Activated gamma-delta T cell treated with Interleukin-2 at 50 U/mL for 16 hours (primary cell): ENCODE measurements at places on chromosomes 7 and 10.

- DNase-seq: peak; percentile 34
These were observed 64.3 kb downstream of the RGS10 start for GRCh38 chr10:119478111-119478802.

- no peak for DNase-seq
These were observed 7.0 kb upstream of the CAMK2G start for GRCh38 chr10:73881221-73881919.

DNA sequence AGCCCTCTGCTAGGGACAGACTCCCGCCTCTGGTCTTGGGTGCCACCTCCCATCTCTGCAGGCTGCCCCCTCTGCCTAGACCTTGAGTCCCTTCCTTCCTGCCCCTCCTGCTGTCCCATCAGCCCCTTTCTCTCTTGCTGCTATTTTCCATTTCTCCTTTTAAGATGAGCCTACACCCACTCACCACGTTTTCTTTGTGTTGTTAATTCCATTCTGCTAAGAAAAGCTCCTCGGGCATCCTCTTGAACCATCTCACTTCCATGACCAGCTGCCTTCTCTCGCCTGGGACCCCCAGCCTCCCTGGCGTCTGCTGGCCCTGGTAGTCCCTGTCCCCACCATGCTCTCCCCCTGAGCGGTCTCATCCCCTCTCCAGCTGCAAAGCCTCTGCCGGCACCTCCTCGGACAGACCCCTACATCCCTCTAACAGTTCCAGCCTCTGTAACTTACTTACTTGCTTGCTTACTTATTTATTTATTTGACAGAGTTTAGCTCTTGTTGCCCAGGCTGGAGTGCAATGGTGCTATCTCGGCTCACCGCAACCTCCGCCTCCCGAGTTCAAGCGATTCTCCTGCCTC, 95.8 kb upstream of the SH2B2 start:
- no peak for DNase-seq

DNA sequence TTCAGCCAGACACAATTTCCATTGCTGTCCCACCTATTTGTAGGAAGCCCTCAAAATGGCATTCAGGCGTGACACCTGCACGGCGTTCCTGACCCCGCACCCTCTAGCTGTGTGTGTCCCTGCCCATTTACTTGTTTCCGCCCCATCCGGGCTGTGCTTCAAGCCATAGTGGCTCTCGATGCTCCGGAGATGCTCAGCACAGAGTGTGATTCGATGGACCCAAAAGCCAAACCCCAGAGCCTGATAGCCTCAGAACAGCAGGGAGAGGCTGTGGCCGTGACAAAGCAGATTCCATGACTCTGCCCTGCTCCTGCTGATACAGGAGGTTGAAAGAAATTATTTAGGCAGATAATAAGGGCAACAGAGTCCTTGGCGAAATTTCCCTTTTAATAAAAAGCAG, 13.4 kb downstream of the BUD31 start:
- DNase-seq: no peak

GRCh38 chr7:93175219-93175618, 27.0 kb upstream of the SAMD9L start:
- no peak for DNase-seq

GRCh38 chr10:6064119-6064518, 2.0 kb upstream of the IL2RA start:
- no peak for DNase-seq

DNA sequence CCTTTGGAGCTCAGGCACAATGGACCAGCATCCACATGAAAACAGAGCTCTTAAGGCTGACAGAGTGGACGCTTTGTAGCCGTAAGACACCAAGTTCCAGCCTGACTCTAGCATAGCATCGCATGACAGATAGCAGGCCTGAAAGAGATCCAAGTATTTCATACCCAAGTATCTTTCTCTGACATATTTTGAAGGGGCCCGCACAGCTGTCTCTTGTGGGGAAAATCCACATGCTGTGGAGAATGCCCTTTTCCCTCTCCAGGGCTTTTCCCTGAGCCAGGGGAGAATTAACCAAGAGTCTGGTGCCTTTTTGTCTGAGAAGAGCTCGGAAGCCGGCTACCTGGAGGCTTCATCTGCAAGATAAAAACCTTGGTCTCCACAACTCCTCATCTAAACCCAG, 51.0 kb downstream of the CFAP46 start:
- DNase-seq: no peak

GRCh38 chr7:94174956-94175355, 170.8 kb upstream of the BET1 start:
- DNase-seq: no peak

DNA sequence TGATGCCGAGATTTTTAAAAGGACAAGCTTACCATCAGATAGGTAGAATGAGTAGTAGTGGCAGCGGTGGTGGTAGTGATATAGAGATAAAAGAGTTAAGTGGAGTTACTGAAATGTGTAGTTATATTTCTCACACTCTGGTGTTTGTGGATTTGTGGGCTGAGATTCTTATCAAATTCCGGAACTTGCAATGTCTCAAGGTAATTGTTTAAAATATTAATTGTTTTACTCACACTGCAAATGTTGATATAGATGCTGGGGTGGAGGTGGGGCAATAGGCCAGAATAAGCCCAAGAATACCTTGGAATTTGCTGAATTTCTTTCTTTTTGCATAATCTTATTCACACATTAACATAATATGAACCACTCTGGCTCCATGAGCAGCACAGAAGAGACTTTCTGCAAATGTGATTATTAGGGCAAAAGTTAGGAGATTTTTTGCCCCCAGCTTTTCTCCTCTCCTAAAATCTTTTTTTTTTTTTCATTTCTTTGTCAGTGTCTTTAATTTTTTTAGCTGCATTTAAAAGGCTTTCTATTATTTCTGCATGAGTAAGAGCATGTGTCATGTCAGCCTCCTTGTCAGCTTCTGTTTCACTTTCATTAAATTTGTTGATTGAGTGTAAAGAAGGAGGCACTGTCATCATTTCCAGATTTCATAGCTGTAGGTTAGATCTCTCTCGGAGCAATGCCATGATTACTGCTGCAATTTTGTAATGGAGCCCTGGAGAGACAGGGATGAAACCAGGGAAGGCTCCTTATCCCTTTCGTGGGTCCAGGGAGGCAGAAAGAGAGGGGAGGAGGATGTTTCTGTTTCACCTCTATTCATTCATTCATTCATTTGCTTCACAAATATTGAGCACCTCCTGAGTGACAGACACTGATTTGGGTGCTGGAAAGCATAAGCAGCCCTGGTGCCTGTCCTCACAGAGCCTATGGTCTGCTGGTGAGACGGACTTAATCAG, 13.1 kb upstream of the SGMS1 start:
- DNase-seq: peak; percentile 22

DNA sequence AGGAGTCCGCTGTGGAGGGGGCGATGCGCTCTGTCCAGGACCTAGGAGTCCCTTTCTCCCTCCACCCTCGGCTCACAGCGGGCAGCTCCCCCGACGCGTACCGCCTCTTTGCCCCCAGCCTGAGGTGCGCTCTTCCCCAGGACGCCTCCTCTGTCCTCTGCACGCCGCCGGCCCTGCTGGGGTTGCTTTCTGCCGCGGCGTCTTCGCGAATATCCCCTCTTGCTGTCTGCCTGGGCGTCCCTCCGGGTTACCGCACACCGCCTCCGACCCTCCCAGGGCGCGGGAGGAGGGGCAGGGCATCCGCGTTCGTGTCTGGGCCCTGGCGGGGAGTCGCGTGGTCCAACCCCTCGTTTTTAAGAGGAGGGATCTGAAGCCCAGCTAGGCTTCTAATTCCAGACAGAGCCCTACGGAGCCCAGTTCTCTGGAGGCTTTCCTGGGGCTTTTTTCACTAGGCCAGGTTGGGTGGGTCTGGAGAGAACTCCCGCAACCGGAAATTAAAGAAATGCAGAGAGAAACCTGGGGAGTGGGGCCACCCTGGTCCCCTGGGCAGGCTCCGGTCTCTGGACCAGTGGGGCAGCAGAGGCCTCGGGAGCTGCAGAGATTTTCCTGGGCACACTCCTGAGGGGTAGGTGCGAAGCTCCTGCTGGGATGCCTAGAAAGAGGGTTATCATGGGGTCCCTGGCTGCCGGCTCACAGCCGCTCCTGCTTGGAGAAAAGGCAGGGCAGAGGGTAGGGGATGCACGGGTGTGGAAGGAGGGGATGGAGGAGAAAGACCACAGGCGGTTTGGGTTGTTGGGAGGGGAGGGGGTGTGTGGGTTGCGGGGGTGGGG, 166.9 kb downstream of the UBE2H start:
- DNase-seq: no peak

GRCh38 chr10:120015064-120015463, 122.5 kb downstream of the SEC23IP start:
- no peak for DNase-seq

- no peak for DNase-seq
These were observed 32.8 kb upstream of the STRIP2 start for GRCh38 chr7:129401228-129401966.

- DNase-seq: no peak
These were observed 338.4 kb downstream of the GALNT17 start for GRCh38 chr7:71470326-71470725.
